Ureter (tissue), 1 donor: ENCODE measurements at places on chromosomes 4 and X. TPM values are rescaled to one million over a fixed set of nuclear protein-coding genes. Genes with fewer than 3 reads are reported as not detected.

The CT45A5 gene
- not detected for total RNA-seq

DNA sequence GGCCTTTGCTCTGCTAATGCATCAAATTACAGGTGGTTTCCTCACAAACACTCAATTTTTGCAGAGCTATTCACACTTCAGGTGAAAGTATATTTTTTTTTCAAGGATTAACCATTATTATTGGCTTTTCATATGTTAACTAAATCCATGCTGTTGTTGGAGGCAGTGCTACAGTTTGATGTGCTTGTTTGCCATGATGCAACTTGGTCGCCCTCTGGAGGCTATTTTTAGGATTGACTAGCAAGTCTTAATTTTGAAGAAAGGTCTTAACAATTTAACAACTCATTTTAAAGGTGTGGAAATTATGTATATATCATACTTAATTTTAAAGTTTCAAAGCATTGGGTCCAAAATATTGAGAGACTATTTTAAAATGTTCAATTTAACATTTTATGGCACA, 168.8 kb upstream of the FAM47A start:
- no peak for DNase-seq

- DNase-seq, result peak; percentile 51
Observed at GRCh38 chr4:118265312-118266144, 87.3 kb downstream of the PRSS12 start.

- no peak for DNase-seq
Observed at GRCh38 chr4:1767770-1768366, 25.2 kb upstream of the FGFR3 start.

DNA sequence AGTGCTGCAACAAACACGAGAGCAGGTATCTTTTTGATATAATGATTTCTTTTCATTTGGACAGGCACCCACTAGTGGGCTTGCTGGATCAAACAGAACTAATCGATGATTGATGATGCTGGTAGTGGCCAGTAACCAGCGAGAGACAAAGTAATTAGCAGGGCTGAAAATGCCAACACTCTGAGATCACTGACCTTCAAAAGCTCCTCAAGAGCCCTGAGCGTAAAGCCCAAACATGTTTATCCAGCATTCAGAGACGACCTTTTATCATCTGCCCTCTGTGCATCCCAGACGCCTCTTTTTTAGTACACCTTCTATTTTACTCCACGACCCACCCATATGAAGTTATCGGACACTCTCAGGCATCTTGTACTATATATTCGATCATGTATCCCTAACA, 186.2 kb downstream of the PRDM5 start:
- DNase-seq, result no peak

The ADGRG4 gene
- 1.0 TPM for total RNA-seq

- DNase-seq, result no peak
Observed at GRCh38 chr4:71209161-71209560, 129.7 kb upstream of the SLC4A4 start.

The ARX gene
- total RNA-seq, result not detected

DNA sequence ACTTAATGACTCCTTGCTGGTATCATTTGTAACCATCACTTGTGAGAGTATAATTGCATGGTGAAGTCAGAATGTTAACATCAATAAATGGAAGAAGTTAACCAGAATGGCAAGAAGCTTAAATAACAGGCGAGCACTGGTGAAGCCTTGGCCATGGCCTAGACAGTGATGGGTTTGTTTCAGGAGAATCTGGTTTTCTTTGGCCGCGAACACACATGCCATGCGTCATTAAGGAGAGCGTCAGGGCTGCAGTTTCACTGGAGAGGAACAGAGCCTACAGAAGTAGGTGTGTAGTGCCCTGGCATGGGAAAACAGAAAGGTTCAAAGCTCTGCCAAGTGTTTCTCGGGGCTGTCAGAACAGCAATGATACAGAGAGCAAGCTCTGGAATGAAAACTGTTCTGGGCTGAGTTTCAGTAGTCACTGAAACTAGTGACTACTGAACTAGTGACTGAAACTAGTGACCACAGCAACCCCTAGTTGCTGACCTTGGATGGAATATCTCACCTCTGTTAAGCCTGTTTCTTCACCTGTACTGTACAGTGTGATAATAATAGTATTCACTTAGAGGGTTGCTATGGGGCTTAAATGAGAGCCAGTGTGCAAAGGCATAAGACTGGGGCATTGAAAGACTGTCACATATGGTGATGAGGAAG, 93.8 kb downstream of the C4orf51 start:
- DNase-seq, result no peak

The TBCK gene
- total RNA-seq, result 64.5 TPM

DNA sequence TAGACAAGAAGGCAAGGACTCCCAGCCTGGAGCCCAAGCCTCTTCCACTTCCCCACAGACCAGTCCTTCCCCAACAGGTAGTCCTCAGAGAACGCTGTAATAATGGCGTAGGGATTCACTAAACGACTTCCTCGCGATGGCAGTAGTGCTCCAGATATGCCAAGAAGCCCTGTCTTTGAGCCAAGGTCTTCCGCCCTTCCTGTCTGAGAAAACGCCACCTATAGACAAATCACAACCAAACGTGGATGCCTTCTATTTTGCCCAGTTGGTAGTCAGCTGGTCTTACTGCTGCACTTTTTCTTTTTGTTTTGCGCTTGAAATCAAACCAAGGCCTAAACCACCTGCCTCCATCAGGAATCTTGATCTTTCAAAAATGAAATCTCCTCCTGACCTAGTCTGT, 203.3 kb downstream of the OR13H1 start:
- DNase-seq, result peak; percentile 83

GRCh38 chr4:35534962-35535361, 709.4 kb downstream of the ARAP2 start:
- no peak for DNase-seq

The SCRG1 gene
- total RNA-seq, result 2.3 TPM

DNA sequence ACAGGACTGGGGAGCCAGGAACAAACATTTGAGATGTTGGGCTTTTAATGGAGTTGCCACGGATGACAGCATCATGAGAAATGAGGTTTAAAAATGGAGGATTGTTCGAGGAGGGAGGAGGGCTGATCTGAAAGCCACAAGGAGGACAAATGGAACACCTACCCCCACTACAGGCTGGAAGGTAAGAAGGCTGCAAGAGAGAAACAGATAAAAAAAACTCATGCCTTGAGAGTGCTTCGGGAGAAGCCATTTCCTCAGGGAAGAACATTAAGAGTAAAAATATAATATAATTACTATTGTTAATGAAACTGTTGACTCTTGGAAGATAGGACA, 119.5 kb upstream of the MAP9 start:
- no peak for DNase-seq

DNA sequence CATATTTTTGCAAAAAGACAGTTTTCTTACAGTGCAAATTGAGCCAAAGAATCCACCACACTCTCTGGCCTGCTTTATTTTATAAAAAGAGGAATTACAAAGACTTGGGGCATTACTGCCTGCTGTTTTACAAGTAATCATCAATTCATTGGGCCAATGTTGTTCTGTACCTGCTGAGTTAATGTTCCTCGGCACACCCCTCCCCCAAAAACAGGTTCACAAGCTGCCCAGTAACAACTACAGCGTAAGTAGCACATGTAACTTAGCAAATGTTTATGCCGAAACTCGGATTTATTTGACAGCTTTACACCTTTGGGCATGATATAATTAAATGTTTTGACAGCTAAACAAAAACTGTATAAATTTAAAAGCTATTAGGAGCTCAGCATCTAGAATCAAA, 214.6 kb upstream of the MAB21L2 start:
- no peak for DNase-seq

The DIPK2B gene
- total RNA-seq, result 27.1 TPM

GRCh38 chrX:136585960-136586359, 53.9 kb downstream of the VGLL1 start:
- DNase-seq, result no peak

The GAGE1 gene
- total RNA-seq, result not detected

DNA sequence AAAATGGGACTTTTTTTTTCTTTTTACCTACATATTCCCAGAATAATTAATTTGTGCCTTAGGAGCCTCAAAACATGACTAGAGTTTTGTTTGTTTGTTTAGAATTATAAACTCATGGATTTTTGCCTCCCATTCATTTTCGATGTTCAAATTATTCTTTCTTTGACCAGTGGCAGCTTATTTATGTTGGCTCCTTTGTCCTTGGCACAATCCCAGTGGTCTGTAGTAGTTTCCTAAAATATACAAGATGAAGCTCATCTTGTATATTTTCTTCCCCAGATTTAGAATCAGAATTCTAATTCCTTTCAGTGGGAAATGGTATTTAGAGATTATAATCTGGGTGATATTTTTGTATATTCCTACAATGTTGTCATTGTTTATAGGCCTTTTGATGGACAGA, 27.2 kb downstream of the DCK start:
- no peak for DNase-seq
